ENCODE measurements at places on chromosomes 12 and 14. TPM values are rescaled to one million over a fixed set of nuclear protein-coding genes. Genes with fewer than 3 reads are reported as not detected.

AKAP6 gene
- 3.6 TPM for total RNA-seq

ACOT6 gene
- not detected for total RNA-seq

KRT71 gene
- not detected for total RNA-seq

TAS2R31 gene
- total RNA-seq, result 0.59 TPM

SLC6A13 gene
- total RNA-seq, result not detected

IL26 gene
- total RNA-seq, result not detected

ALDH1L2 gene
- 2.6 TPM for total RNA-seq

NEUROD4 gene
- total RNA-seq, result 0.11 TPM

MIP gene
- total RNA-seq, result not detected

GLT8D2 gene
- total RNA-seq, result 3.1 TPM

SMIM41 gene
- 7.5 TPM for total RNA-seq

INSM2 gene
- total RNA-seq, result 1.2 TPM

RPL10L gene
- not detected for total RNA-seq

DAO gene
- total RNA-seq, result not detected

CPNE6 gene
- 1.8 TPM for total RNA-seq

KRT77 gene
- 0.09 TPM for total RNA-seq

- H3K27ac ChIP-seq, result no peak overlapping the region
- H3K4me1 ChIP-seq, result no peaks in the 10 kb centered on the region
- no peaks in the 10 kb centered on the region for H3K27me3 ChIP-seq
- no peak overlapping the region for H3K4me3 ChIP-seq
Measured at GRCh38 chr14:22996768-22997654, 12.9 kb downstream of the C14orf93 start.

DNA sequence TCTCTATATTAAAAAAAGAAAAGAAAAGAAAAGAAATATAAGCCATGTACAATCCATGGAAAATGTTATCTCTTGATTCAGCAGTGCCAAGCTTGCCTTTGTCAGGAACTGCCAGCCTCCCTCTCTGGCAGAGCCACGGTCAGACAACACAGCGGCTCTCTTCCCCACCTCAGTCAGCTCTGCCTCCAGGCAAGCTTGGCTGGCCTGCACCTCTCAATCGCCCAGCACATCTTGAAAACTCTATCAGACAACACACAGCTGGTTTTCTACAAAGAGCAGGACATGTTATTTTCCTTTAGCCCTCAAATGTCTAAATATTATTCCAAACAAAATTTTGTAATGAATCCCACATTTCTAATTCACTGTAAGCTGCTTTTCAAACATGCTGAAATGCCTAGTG, 20.0 kb upstream of the GCH1 start:
- no peak for DNase-seq
- H3K27me3 ChIP-seq, result no peaks in the 10 kb centered on the region
- no peaks in the 10 kb centered on the region for H3K36me3 ChIP-seq

DNA sequence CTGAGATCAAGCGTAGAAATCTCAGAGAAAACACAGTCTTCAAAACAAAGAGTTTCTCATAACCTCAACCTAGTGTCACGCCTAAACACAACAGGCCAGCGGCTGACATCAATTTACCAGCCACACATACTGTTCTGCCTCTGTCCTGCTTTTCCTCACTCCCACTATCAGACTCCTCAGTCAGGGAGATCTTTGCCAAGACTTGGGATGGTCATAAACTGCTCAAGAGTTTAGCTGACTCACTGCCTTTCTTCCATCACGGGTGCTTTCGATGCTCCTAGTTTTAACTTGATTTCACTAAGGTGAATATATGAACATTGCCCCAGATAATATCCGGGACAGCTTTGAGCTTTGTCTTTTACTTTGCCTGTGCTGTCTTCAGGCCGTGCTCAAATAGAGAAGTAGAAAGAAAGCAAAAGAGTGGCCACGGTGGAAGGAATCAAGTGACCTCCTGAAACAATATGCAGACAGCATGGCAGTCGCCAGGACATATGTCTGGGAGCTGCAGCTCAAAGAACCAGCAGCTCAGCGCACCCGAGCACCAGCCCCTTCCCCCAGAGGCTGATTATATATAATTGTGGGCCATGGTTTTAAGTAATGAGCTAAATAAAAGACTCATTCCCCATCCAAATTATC, 12.1 kb downstream of the MDM1 start:
- no peak overlapping the region for H3K4me3 ChIP-seq
- DNase-seq, result no peak
- H3K27ac ChIP-seq, result no peak overlapping the region
- no peaks in the 10 kb centered on the region for H3K4me1 ChIP-seq
- no peaks in the 10 kb centered on the region for H3K36me3 ChIP-seq
- H3K27me3 ChIP-seq, result no peaks in the 10 kb centered on the region

GRCh38 chr12:124915239-124916236, 1.1 kb upstream of the UBC start:
- H3K4me1 ChIP-seq, result peaks cover 8% of the 10 kb centered on the region
- peak overlapping the region; percentile 75 for H3K4me3 ChIP-seq
- H3K27me3 ChIP-seq, result no peaks in the 10 kb centered on the region
- H3K27ac ChIP-seq, result peak overlapping the region; percentile 99
- DNase-seq, result peak; percentile 46

DNA sequence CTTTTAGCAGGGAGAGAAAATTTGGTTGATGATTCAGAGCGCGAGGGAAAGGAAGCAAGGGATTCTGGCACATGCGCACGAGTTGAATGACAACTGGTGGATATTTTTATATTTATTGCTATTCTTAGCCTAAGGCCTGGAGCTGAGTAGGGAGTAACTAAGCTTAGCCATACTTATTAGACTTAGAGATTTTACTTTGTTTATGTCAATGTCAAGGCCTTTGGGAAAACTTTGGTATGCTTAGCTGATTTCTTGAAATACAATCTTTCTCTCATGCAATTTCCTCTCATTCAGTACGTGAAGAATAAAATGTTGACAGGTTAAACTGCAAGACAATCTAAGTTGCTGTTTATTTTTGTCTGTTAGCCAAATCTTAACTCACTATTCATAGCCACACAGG, 101.1 kb downstream of the CRADD start:
- H3K36me3 ChIP-seq, result no peaks in the 10 kb centered on the region
- peaks cover 5% of the 10 kb centered on the region for H3K4me1 ChIP-seq
- peak overlapping the region; percentile 68 for H3K27ac ChIP-seq
- no peaks in the 10 kb centered on the region for H3K27me3 ChIP-seq
- peak; percentile 34 for DNase-seq
- no peak overlapping the region for H3K4me3 ChIP-seq

DNA sequence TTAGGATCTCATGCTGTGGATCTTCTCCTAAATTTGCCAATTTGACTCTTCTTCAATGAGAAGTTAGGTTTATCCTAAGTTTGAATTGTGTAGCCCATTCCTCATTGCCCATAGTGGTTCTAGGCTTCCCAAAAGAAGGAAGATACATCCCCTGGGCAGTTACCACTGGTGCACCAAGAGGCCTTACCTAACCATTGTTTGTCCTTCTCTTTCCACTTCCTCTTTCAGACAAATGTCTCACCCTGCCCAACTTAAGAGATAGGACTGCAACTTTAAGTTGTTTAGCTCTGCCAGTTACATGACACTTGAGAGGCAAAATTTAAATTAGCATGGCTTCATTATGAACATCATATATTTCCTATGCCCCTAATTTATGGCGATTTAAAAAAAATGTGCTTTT, 9.4 kb upstream of the KCNH3 start:
- H3K27me3 ChIP-seq, result no peaks in the 10 kb centered on the region
- H3K36me3 ChIP-seq, result no peaks in the 10 kb centered on the region
- no peak for DNase-seq
- H3K4me1 ChIP-seq, result no peaks in the 10 kb centered on the region
- no peak overlapping the region for H3K27ac ChIP-seq

GRCh38 chr12:94998326-94998725, 5.2 kb downstream of the NDUFA12 start:
- H3K4me1 ChIP-seq, result no peaks in the 10 kb centered on the region
- no peak overlapping the region for H3K27ac ChIP-seq
- H3K27me3 ChIP-seq, result no peaks in the 10 kb centered on the region
- no peaks in the 10 kb centered on the region for H3K36me3 ChIP-seq

GRCh38 chr12:103944964-103945363, 14.8 kb downstream of the HSP90B1 start:
- no peak for DNase-seq
- H3K27ac ChIP-seq, result no peak overlapping the region
- no peaks in the 10 kb centered on the region for H3K4me1 ChIP-seq
- no peak overlapping the region for H3K4me3 ChIP-seq

DNA sequence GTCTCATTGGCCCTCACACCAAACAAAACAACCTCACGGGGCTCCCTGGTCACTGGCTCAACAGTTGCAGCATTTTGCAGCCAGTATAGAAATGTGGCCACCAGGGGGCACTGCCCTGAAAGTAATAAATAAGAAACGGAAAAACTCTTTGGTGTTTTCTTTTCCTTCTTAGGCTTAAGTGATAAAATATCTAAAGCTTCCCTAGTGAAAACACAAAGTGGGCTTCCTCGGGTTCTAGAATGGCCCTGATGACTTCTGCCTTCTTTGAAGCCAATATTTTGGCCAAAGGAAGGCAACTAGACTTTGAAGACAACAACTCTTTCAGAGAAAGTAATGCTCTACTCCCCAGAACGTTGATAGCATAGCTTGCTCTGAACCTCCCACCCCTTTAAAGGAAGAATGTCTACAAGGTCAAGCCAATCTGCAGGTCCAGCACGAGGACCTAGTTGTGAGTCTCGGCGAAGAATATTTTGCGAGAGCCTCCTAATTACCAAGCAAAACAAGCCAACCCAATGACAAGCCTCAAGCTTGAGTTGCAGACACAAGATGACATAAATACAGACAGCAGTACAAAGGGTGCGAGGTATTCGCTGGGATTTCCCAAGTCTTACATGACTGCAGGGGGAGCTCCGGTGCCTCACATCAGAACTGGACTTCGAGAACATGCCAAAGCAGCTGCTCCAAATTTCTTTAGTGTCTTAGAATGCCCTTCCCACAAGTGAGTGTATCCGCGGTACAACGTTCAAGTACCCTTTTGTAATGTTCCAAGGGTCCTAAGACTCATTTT, 2.6 kb downstream of the ITPK1 start:
- DNase-seq, result peak; percentile 78
- peaks cover 7% of the 10 kb centered on the region for H3K4me1 ChIP-seq
- peak overlapping the region; percentile 35 for H3K27ac ChIP-seq

- H3K4me1 ChIP-seq, result no peaks in the 10 kb centered on the region
- DNase-seq, result no peak
- no peak overlapping the region for H3K27ac ChIP-seq
- H3K4me3 ChIP-seq, result no peak overlapping the region
- no peaks in the 10 kb centered on the region for H3K36me3 ChIP-seq
Measured at GRCh38 chr12:56683-57346, 9.8 kb upstream of the IQSEC3 start.

DNA sequence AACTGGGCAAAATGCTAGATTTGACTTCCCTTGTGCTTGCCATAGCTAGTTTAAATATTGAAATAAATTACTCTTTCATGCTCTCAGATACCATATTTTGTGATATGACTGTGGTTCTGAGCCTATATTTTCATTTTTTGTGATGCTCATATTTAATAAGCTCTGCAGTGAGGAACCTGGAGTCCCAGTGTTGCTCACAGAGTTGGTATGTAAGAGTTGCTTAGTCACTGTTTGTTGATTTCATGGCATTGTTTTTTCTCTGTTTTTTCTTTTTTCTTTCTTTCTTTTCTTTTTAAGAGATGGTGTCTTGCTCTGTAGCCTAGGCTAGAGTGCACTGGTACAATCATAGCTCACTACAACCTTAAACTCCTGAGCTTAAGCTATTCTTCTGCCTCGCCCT, 750.5 kb upstream of the TMEM132C start:
- H3K27me3 ChIP-seq, result no peaks in the 10 kb centered on the region
- no peaks in the 10 kb centered on the region for H3K36me3 ChIP-seq
- no peak overlapping the region for H3K4me3 ChIP-seq
- no peak for DNase-seq
- no peak overlapping the region for H3K27ac ChIP-seq

GRCh38 chr14:53670701-53671100, 285.9 kb downstream of the BMP4 start:
- H3K4me1 ChIP-seq, result no peaks in the 10 kb centered on the region
- H3K4me3 ChIP-seq, result no peak overlapping the region
- DNase-seq, result no peak
- no peaks in the 10 kb centered on the region for H3K36me3 ChIP-seq

DNA sequence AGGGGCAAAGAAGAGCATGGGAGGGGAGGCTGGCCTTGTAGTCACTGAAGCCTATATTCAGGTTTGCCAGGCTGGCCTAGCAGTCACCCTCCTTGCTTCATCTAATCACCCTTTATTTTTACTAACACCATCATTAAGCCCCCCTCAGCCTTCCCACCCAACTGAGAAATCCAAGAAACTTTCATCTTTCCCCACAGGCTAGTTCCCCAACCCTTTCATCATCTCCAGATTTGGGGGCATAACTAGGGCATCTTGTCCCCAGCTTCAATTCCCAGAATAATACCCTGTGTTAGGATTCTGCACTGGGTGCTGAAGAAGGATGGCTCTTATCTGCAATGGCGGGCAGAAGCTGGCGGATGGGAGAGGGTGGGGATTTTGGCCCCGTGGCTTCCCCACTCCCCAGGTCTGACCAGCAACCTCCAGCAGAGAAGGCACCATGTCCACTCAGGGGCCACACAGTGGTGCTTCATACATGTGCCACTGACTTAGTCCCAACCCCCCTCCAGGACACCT, 6.9 kb downstream of the PCK2 start:
- no peaks in the 10 kb centered on the region for H3K36me3 ChIP-seq
- no peaks in the 10 kb centered on the region for H3K4me1 ChIP-seq
- no peaks in the 10 kb centered on the region for H3K27me3 ChIP-seq
- DNase-seq, result no peak
- H3K4me3 ChIP-seq, result no peak overlapping the region

- H3K4me3 ChIP-seq, result no peak overlapping the region
- no peaks in the 10 kb centered on the region for H3K36me3 ChIP-seq
- no peak overlapping the region for H3K27ac ChIP-seq
Measured at GRCh38 chr12:106580671-106581508, 1.9 kb upstream of the RFX4 start.

GRCh38 chr12:130911933-130912332, 40.1 kb downstream of the RAN start:
- no peak for DNase-seq
- H3K27ac ChIP-seq, result no peak overlapping the region
- no peaks in the 10 kb centered on the region for H3K27me3 ChIP-seq
- no peaks in the 10 kb centered on the region for H3K36me3 ChIP-seq
- H3K4me3 ChIP-seq, result no peak overlapping the region

- no peak overlapping the region for H3K27ac ChIP-seq
- no peak for DNase-seq
- no peaks in the 10 kb centered on the region for H3K36me3 ChIP-seq
- no peaks in the 10 kb centered on the region for H3K27me3 ChIP-seq
Measured at GRCh38 chr12:1925684-1926006, 7.2 kb upstream of the CACNA2D4 start.

- no peak overlapping the region for H3K4me3 ChIP-seq
- no peak for DNase-seq
- no peaks in the 10 kb centered on the region for H3K27me3 ChIP-seq
- peaks cover 28% of the 10 kb centered on the region for H3K36me3 ChIP-seq
Measured at GRCh38 chr14:22847661-22848341, 11.4 kb downstream of the MMP14 start.

GRCh38 chr14:99158646-99159165, 113.3 kb downstream of the BCL11B start:
- no peak for DNase-seq
- H3K4me3 ChIP-seq, result no peak overlapping the region
- H3K36me3 ChIP-seq, result no peaks in the 10 kb centered on the region
- H3K4me1 ChIP-seq, result no peaks in the 10 kb centered on the region
- H3K27ac ChIP-seq, result no peak overlapping the region
